ENCODE measurements at places on chromosomes 3 and 15.

- DNase-seq = no peak
These were observed 11.9 kb upstream of the MUC20 start for GRCh38 chr3:195708626-195709481.

GRCh38 chr15:101070024-101070423 lies 150.9 kb downstream of the LRRK1 start:
- no peak for DNase-seq

- DNase-seq = no peak
These were observed 27.2 kb downstream of the IQSEC1 start for GRCh38 chr3:13045904-13046568.

DNA sequence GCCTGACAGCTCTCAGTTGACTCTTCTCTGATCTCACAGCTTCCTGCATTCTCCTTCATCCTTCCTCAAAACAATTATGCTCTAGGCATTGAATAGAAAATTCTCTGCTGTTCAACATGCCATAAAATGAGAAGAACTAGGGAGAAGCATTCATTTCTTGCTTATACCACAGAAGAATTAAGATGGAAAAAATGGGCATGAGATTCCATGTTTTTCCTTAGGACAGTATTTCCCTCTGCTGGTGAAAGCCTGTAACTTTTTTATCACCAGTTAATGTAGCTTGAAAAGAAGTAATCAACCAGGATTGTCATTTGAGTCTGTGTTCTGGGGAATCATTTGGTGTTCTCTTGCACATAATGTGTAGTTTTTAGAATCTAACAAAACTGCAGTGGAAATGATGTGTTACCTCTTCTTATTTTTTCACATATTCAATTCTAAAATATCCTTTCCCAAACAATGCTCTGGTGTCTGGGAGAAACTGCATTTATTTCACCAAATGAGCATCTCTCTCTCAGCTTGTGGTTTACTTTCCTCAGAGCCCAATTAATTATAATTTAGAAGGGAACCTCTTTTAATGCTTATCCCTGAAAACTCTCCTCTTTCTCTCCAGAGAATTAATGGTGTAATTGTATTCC lies 92.8 kb upstream of the DCBLD2 start:
- DNase-seq = no peak

- DNase-seq = peak; percentile 64
These were observed 26.5 kb downstream of the IQGAP1 start for GRCh38 chr15:90414408-90415028.

GRCh38 chr3:59774634-59775033 lies 724.8 kb upstream of the CFAP20DC start:
- DNase-seq = peak; percentile 75

DNA sequence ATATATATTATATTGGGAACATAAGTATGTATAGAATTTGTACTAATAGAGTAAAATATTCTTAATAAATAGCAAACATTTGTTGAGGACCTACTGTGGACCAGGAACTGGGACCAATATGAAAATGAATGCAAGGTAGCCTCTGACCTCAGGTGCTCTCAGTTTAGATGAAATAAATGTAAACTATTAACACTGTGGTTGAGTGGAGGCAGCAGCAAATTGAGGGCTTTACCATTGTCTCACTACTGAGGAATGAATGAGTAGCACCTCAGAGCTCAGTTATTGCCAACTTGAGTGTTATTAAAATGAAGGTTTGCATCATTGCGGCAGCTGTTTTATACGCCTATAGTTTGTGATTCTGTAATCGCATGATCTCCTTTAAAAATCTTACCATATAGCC lies 90.9 kb upstream of the CGNL1 start:
- no peak for DNase-seq

- no peak for DNase-seq
These were observed 118.1 kb downstream of the LRRK1 start for GRCh38 chr15:101037090-101037830.

DNA sequence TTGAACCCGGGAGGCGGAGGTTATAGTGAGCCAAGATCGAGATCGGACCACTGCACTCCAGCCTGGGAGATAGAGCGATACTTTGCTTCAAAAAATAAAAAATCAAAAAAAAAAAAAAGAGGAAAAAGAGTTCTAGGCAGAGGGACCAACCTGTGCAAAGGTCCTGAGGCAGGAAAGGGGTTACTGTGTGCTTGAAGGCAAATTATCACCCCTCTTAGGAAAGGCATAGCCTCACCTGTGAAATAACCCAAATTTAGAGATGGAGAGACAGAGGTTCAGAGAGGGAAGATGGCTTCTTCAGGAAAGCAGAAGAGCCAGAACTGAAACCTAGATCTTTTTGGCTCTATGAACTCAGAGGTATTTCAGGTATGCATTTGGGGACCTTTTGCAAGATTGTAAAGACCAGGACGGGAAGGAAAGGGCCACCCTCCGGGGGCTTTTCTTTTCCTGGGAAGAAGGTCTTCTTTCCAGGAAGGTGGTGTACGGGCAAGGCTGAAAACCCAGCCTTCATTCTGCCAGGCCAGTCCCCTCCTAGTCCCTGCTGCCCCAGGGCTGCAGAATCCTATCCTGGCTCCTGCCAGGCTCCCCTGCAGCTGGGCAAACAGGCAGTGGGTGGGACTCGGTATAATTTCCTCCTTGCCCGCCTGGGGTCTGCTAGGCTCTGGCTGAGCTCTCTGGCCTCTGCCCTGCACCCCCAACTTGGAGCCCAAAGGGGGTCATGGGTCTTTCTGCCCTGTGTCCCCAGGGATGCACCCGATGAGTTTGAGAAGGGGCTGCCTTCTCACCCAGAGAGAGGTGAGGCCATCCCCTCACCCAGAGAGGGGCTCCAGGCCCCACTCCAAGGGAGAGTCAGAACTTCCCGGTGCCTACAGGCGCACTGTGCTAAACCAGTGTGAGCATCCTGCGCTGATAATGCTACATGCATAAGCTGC lies 14.4 kb upstream of the CSK start:
- DNase-seq = no peak

GRCh38 chr3:78670746-78671145 lies 1097.1 kb downstream of the ROBO1 start:
- DNase-seq = no peak

- DNase-seq = no peak
These were observed 26.2 kb upstream of the IGF2BP2 start for GRCh38 chr3:185851046-185851445.

GRCh38 chr3:139696314-139696604 lies 18.5 kb upstream of the NMNAT3 start:
- DNase-seq = no peak

GRCh38 chr15:91953432-91953831 lies 99.9 kb downstream of the SLCO3A1 start:
- DNase-seq = no peak

GRCh38 chr3:180085122-180085710 lies 48.5 kb upstream of the PEX5L start:
- no peak for DNase-seq

GRCh38 chr3:43102773-43103480 lies 3.0 kb downstream of the POMGNT2 start:
- DNase-seq = no peak

DNA sequence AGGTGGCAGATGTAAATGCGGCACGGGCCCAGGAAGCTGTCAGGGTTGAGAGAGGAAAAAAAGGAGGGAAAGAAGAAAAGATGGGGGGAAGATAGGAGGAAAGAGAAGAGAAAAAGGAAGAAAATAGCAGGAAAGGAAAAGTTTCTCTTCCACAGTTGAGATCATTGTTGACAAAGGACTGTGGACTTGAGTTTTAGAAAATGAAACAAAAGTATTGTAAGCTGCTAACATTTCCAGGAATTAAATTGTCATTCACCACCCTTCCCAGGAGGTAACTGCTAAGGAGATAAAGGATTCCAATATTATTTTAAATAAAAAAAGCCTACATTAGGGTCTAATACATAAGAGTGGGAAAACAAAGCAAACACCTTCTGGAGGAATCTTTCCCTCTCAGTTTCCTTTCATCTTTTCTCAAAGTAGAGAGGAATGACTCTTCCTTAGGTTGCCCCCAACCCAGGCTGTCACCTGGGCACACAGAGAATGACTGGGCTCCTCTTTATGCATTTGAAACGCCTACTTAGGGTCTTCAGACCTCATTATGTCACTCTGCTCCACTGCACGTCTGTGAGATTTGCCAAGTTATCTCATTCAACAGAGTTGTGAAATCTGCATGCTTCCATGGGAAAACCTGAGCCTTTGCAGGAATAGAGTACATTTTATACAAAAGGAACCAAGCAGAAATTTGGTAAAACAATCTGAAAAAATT lies 194.0 kb downstream of the TNIK start:
- DNase-seq = no peak

DNA sequence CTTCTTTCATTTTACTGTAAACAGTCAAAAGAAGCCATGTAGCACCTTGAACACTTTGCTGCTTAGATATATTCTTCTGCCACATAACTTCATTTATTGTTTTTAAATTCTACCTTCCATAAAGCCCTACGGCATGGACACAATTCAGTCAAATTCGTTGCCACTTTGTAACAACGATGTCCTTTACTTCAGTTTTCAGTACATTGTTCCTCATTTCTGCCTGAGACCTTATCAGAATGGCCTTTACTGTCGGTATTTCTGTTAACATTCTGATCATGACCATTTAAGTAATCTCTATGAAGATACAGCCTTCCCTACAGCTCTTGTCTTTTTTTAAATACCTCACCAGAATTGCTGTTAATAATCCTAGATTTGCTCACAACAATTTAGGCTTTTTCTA lies 466.9 kb downstream of the NAALADL2 start:
- DNase-seq = no peak

DNA sequence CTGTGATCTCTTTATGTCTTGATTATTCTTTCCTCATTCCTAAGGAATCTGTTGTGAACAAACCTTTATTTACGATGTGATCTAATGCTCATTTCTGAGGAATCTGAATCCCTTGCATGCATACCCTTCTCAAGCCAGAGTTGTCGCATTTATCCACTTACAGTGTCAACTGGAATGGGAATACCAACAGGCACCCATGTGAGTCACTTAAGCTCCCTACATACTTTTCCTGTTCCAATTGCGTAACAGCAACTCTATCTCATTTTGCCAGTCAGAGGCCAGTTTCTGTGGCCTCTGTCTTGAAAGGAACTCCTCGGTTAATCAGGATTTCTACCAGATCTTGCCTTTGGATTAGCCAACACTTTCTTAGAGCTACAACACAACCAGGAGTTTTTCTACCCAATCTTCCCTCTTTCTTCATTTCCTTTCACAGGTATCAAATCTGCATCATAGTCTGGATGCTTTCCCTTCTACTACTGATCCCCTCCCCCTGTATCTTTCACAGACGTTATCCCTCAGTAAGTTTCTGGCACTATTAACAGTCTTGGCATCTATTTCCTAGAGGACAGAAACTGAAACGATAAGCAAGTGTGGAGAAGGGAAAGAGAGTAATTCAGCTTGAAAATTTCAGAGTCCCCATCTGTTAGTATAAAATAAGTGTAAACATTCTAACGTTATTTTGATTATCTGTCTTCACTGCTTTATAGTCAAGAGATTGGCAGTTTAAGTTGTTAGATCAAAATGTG lies 66.8 kb upstream of the BCHE start:
- DNase-seq = peak; percentile 7

DNA sequence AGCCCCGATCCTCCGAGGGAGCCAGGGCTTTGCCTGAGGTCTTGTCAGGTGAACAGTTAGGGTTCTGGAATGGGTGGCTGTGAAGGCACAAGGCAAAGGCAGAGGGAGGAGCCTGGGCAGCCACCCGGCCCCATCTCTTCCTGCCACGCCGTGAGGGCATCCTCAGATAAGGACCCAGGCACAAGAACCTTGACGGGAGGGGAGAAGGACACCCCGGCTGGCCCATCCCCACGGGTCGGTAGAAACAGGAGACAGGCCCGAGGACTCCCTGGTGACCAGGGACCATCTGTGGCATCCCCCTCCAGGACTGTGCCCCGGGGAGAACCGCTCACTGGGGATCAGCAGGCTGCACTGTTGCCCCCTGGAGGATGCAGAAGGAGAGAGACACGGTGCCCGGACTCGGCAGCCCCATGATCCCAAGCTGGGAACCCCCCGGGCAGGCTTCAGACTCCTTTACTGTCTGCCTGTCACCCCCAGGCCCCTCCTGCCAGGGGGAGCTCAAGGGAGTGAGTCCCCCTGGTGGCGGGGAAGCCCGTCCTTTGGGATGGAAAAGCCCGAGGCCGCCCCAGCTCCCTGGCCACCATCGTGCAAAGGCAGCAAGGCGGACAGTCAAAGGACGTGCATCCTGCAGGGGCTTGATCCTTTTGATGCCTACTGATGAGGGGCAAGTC lies 12.3 kb upstream of the PCSK6 start:
- DNase-seq = no peak

GRCh38 chr3:55105647-55106046 lies 177.8 kb upstream of the LRTM1 start:
- DNase-seq = no peak

DNA sequence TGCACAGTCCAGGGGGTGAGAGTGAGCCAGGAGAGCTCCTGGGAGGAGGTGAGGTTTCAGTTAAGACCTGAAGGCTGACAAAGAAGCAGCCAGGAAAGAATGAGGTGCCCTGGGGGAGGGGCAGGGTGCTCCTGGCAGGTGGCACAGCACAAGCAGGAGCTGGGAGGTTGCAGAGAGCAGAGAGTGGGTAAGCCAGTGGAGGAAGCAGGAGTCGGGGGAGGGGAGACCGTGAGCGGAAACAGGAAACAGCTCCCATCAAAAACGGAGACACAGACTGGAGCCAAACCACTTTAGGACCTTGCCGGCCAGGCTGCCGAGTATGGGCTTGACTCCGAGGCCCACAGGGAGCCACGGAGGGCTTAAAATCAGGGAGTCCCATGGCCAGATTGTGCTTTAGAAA lies 12.1 kb upstream of the FBLN2 start:
- DNase-seq = no peak

DNA sequence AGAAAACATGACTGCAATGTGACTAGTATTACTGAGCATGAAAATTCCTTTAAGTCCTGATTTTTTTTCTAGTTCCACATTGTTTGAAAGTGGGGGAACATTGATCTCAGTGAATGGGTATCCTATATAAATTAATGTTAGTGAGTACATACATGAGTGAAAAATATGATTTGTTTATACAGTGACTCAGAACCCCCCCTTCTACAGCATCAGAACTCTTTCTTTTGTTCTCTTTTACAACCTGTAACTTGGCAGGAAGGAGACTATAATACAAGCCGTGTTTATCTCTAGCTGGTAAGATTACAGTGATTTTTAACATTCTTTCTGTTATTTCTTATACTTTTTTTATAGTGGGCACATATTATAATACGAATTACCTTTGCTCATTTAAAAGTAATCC lies 384.7 kb downstream of the PDCD6IP start:
- no peak for DNase-seq

DNA sequence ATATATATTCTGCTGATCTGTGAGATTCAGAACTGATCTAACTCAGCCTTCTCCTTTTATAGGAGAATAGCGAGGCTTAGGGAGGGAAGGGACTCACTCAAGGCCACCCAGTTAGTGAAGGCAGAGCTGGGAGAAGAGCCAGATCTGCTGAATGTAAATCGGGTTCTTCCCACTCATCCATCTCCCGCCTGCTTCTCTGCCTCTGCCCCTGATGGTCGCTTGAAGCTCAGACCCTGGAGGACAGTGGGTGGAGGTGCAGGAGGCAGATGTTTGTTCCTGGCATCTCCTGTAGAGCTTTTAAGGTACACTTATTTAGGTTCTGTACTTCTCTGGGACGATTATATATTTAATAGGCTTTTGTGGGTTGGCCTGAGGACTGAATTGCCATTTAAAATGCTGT lies 4.3 kb downstream of the PDIA5 start:
- DNase-seq = no peak

- no peak for DNase-seq
These were observed 29.6 kb upstream of the ADAMTS7 start for GRCh38 chr15:78840661-78841375.
